ENCODE measurements at places on chromosomes 7 and 10.

- peak; percentile 49 for DNase-seq
Observed at GRCh38 chr10:6347391-6347951, 144.7 kb downstream of the PFKFB3 start.

DNA sequence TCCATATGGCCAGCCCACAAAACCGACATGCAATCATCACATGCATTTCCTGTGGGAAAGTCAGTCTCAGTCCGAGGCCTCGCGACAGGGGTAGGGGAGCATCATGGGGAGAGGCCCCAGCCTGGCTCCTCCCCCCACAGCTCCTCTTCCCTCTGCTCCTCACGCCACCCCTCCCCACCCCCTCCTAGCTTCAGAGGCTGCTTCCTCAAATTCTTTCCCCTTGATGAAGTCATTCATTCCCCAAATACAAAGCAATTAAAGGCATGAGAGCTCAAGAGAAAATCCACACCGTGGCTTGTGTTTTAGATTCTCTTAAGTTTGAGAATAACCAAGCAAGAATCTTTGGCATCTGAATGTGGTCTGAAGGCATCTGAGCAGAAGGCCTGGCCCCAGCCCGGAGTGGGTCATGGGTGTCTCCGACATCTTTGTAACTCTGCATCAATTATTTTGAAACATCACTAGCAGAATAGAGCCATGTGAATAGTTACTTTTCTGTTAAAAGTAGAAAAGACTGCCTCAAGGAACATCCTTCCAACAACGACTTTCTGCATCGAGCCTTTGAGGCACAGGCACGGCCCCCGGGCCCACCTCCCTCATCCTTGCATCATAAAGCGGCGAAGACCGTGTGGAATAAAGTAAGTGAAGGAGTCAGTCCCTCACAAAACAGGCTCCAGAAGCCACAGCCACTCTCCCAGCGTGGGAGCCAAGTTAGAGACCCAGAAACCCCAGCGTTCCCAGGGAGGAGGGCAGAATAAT, 90.9 kb downstream of the DIP2C start:
- peak; percentile 100 for DNase-seq

- peak; percentile 30 for DNase-seq
Observed at GRCh38 chr7:1899196-1899595, 229.1 kb downstream of the ELFN1 start.

GRCh38 chr10:25498645-25499044, 323.8 kb downstream of the GPR158 start:
- no peak for DNase-seq

DNA sequence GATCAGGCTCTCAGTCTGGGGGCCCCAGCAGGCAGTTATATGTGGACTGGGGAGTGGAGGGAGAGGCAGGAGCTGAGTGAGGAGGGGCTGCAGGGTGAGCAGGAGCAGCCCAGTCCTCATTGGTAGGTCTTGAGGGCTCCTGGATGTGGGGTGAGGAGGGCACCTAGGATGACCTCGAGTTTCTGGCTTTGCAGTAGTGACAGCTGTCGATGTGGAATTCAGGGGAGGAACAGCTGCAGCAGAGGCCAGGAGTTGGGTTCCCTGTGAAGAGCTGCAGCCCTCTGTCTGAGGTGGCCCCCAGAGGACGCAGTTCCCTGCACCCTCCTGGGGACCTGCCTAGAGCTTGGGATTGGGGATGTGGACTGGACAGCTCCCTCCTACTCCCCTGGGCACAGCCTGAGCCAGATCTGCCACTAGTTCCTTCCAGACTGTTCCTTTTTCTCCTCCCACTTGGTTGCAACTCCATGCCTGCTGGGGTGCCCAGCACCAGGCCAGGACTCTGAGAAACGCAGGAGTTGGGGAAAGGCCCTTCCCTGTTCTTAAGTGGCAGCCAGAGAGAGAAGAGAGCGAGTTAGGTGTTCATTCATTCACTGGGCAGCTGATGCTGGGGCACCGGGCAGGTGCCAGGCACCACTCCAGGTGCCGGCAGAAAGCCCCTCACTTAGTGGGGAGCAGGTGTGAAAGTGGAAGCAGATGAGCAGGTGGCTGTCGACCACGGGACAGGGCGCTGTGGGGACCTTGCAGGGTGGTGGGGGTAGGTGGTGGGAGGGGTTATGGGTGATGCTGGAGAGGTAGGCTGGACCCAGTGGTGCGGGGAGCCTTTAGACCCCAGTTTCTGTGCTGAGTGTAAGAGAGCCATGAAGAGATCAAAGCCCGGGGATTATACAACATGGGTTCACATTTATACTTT, 57.9 kb downstream of the PRF1 start:
- no peak for DNase-seq

GRCh38 chr10:90592638-90593302, 265.1 kb downstream of the HTR7 start:
- DNase-seq = peak; percentile 68

DNA sequence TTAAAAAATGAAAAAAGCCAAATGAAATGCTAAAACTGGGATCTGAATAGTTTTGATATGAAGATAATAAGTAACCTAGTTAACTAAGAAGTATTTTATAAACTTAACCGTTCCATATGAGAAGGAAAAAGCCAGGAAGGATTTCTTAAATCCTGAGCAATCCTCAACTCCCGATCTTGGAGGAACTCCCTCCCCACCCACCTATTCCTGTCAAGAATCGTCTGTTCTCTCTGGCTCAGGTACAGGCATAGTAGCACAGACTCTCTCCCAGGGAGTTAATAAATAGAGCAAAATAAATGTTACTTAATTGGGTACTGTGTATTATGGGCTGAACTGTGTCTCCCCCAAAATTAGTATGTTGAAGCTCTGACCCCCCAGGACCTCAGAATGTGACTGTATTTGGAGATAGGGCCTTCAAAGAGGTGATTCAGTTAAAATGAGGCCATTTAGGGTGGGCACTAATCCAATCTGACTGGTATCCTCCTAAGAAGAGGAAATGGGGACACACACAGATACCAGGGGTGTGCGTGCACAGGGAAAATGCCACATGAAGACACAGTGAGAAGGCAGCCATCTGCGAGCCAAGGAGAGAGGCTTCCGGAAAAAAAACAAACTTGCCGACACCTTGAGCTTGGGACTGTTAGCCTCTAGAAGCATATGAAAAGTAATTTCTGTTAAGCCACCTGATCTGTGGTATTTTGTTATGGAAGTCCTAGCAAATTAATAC, 28.7 kb downstream of the PUS7 start:
- DNase-seq = peak; percentile 3

GRCh38 chr10:22314852-22315251, 1.3 kb upstream of the COMMD3 start:
- DNase-seq = no peak

GRCh38 chr10:29860166-29860565, 199.2 kb downstream of the JCAD start:
- peak; percentile 91 for DNase-seq

- no peak for DNase-seq
Observed at GRCh38 chr10:101263150-101263752, 34.0 kb upstream of the LBX1 start.

DNA sequence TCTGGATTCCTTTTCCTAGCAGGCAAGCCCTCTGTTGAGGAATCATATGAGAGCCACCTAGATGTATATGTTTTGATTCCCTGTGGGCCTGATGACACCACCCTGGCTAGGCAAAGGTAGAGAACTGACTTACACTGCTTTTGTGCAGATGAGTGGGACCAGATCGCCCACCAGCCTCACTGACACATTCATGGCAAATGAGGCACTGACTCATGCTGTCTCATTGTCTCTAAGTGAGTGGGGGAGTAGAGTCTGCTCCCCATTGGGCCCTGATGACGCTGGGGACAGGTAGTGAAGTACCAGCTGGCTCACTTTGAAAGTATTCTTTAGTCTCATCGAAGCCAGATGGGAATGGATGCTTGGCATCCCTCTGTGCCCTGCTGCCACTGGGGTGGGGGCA, 326.3 kb downstream of the ABCA13 start:
- no peak for DNase-seq

- no peak for DNase-seq
Observed at GRCh38 chr10:121240011-121240410, 358.2 kb downstream of the FGFR2 start.

DNA sequence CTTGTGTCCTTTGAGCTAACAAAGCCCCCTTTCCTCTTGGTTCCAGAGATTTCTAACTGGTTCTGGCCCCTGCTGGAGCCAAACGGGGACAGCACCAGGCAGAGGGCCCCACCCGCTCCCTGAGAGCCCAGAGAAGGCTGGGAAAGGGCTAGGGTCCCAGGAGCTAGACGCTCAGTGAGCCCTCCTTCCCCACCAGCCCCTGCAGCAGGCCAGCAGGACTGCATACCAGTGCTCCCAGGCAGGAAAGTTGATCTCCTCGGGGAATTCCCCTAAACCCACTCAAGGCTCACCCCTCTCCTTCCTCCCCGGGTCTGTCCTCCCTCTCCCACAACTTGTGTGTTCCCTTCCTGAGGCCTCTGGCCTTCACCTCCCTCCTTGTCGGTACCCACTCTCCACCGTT, 47.7 kb downstream of the PAX2 start:
- DNase-seq = no peak

Measured in fibroblast of skin of scalp (primary cell).